GM23248 (cell line): ENCODE measurements at places on chromosomes 13 and 19. TPM values are rescaled to one million over a fixed set of nuclear protein-coding genes. Genes with fewer than 3 reads are reported as not detected.

IRF2BP1 gene
- 39.3 and 53.8 TPM in 2 replicates for total RNA-seq

SNAPC2 gene
- total RNA-seq, result 20.5 and 33.7 TPM in 2 replicates

NXNL1 gene
- total RNA-seq, result not detected in 2 replicates

DNA sequence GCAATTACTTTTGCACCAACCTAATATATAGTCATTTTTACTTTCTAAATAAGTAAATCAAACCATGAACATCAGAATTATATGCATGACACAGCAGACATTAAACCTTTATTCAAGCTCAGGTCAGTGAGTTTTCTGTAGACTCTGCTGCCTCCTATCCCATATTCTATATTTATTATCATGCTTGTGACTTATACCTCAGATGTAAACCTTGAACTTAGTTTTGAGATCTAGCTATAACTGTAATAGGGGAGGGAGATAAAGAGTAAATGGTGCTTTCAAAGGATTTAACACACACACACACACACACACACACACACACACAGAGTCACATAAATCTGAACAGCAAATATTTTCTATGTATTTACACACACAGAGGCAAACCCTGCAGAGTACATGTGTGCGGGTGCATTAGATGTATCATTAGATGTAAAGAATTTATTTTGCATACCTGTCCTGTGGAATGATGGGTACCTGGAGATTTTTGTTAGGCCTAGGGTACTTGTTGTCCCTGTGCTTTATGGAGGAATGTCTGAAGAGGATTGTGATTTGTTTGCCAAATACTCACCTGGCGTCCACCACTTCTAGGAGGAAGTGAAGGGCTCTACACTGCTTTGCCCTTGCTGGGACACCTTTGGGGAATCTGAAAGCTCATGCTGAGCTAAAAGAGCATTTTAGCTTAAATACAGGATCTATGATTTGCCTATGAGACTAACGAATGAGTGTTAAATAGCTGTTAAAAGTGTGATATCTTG, 521.9 kb downstream of the KLF5 start:
- no peak for DNase-seq
- H3K27me3 ChIP-seq, result no peaks in the 10 kb centered on the region
- no peak overlapping the region for H3K27ac ChIP-seq
- no peaks in the 10 kb centered on the region for H3K36me3 ChIP-seq

DNA sequence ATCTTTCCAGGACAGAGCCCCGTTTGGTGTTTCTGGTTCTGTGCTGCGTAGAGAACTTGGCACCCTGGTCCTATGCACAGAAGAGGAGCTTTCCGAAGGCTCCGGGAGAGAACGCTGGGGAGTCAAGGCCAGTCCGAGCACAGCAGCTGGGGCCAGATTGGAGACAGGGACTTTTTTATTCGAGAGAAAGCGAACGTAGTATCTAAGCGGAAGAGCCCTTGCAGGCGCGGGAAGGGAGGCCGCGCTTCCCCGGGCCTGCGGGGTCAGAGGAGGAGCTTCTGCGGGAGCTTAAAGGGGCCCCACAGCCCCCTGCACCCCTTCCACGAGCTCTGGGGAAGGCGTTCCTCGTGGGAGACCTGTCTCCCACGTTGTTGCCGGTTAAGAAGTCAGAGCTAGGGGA, 48.6 kb upstream of the ARHGEF7 start:
- H3K4me3 ChIP-seq, result no peak overlapping the region
- no peaks in the 10 kb centered on the region for H3K27me3 ChIP-seq
- no peak for DNase-seq
- H3K36me3 ChIP-seq, result no peaks in the 10 kb centered on the region
- H3K27ac ChIP-seq, result no peak overlapping the region

GRCh38 chr19:38004186-38004520, 97.1 kb downstream of the SIPA1L3 start:
- peak overlapping the region; percentile 98 for H3K27ac ChIP-seq
- peaks cover 40% of the 10 kb centered on the region for H3K4me1 ChIP-seq
- peak overlapping the region; percentile 60 for H3K4me3 ChIP-seq
- DNase-seq, result peak; percentile 74

- H3K4me3 ChIP-seq, result no peak overlapping the region
- no peak for DNase-seq
- no peaks in the 10 kb centered on the region for H3K36me3 ChIP-seq
- H3K27me3 ChIP-seq, result peaks cover 19% of the 10 kb centered on the region
Measured at GRCh38 chr19:43380771-43381386, 27.4 kb downstream of the CD177 start.

DNA sequence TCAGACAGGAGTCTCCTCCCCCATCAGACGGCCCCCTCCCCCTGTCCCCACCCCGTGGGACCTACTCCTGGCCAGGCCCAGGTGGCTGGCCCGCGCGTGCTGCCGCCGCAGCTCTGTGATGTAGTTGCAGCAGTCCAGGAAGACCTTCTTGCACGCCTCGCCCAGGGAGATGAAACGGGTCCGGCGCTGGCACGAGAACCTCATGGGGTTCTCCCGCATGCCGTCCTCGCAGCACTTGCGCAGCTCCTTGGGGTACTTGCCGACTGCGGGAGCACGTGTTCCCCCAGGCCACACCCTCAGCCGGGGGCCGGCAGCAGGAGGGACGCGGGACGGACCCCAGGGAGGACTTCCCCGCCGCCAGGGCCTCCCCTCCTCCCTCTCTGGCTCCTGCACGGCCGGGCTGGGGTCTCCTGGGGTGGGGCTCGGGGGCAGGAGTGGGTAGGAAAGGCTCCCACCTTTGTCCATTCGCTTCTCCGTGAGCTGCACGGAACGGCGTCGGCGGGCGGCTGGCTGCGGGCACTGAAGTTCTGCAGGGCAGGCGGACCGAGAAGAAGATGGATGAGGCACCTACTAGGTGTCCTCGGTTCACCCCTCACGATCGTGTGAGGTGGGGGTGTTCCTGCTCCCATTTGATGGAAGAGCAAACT, 13.3 kb downstream of the C3 start:
- H3K27me3 ChIP-seq, result no peaks in the 10 kb centered on the region
- H3K4me1 ChIP-seq, result no peaks in the 10 kb centered on the region
- H3K27ac ChIP-seq, result no peak overlapping the region
- H3K36me3 ChIP-seq, result no peaks in the 10 kb centered on the region

GRCh38 chr13:113343692-113343968, 20.3 kb downstream of the GRTP1 start:
- H3K27me3 ChIP-seq, result no peaks in the 10 kb centered on the region
- no peak for DNase-seq

- H3K36me3 ChIP-seq, result no peaks in the 10 kb centered on the region
- peak overlapping the region; percentile 84 for H3K27ac ChIP-seq
- H3K4me3 ChIP-seq, result no peak overlapping the region
- peaks cover 25% of the 10 kb centered on the region for H3K4me1 ChIP-seq
- peak; percentile 77 for DNase-seq
Measured at GRCh38 chr13:110380359-110381028, 73.4 kb downstream of the COL4A2 start.

DNA sequence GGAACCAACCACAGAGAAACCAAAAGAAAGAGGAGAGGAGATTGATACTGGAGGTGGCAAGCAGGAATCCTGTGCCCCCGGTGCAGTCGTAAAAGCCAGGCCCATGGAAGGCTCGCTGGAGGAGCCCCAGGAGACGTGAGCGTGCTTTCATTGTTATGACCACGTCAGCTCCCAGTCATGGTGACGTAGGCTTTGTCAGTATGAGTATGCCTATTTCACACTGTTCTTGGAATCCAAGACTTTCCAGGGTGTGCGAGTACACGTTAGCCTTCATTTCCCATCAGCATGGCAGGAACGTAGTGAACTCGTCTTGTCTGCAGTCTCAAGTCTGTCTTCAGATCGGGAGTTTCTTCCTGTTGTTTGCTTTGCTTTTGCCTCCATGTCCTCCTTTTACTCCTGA, 15.4 kb upstream of the CHAMP1 start:
- no peaks in the 10 kb centered on the region for H3K27me3 ChIP-seq
- no peak overlapping the region for H3K4me3 ChIP-seq
- no peak for DNase-seq
- no peak overlapping the region for H3K27ac ChIP-seq
- H3K36me3 ChIP-seq, result peaks cover 26% of the 10 kb centered on the region
- peaks cover 17% of the 10 kb centered on the region for H3K4me1 ChIP-seq

GRCh38 chr19:41597600-41598041, 21.7 kb downstream of the CEACAM21 start:
- peak; percentile 58 for DNase-seq
- no peaks in the 10 kb centered on the region for H3K4me1 ChIP-seq
- no peaks in the 10 kb centered on the region; the same call in 1 of the 2 replicates for H3K27me3 ChIP-seq
- H3K36me3 ChIP-seq, result no peaks in the 10 kb centered on the region
- no peak overlapping the region for H3K27ac ChIP-seq
